Activated CD4-positive, alpha-beta T cell treated with anti-CD3 and anti-CD28 coated beads, Interleukin-2, amount 10 ng/mL, durations not matched to agents 7 days and 5 days (primary cell): ENCODE measurements at places on chromosomes 12 and 14. TPM values are rescaled to one million over a fixed set of nuclear protein-coding genes. Genes with fewer than 3 reads are reported as not detected.

DNA sequence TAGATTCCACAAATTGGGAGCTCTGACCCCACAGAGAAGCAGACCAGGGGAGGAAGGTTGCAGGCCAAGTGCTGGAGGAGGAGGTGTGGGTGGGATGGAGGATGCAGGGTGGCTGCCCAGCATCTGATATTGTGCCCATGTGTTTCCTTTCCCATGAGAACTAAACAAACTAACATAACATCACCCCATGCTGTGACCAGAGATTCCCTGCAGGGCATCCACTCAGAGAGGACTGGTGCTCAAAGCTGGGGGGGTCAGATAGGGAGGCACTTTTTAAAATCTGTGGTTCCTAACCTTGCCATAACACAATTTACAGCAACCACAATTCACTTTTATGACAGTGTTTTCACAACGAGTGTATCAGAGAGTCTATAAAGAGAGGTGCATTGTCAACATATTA lies 1277.6 kb downstream of the AACS start:
- H3K27ac ChIP-seq, result no peak overlapping the region
- H3K4me3 ChIP-seq, result no peak overlapping the region
- H3K27me3 ChIP-seq, result no peaks in the 10 kb centered on the region
- H3K4me1 ChIP-seq, result no peaks in the 10 kb centered on the region
- DNase-seq, result no peak

GRCh38 chr12:96103067-96103644 lies 67.8 kb upstream of the LTA4H start:
- DNase-seq, result no peak
- peaks cover 48% of the 10 kb centered on the region for H3K4me1 ChIP-seq
- H3K4me3 ChIP-seq, result no peak overlapping the region
- no peaks in the 10 kb centered on the region for H3K27me3 ChIP-seq

GRCh38 chr14:61836184-61836583 lies 74.0 kb downstream of the SNAPC1 start:
- H3K4me3 ChIP-seq, result no peak overlapping the region
- no peaks in the 10 kb centered on the region for H3K36me3 ChIP-seq
- DNase-seq, result no peak

- no peak for DNase-seq
- no peaks in the 10 kb centered on the region for H3K27me3 ChIP-seq
- H3K4me1 ChIP-seq, result peaks cover 8% of the 10 kb centered on the region
- H3K4me3 ChIP-seq, result no peak overlapping the region
Observed at GRCh38 chr14:71384007-71384845, 477.0 kb downstream of the PCNX1 start.

DNA sequence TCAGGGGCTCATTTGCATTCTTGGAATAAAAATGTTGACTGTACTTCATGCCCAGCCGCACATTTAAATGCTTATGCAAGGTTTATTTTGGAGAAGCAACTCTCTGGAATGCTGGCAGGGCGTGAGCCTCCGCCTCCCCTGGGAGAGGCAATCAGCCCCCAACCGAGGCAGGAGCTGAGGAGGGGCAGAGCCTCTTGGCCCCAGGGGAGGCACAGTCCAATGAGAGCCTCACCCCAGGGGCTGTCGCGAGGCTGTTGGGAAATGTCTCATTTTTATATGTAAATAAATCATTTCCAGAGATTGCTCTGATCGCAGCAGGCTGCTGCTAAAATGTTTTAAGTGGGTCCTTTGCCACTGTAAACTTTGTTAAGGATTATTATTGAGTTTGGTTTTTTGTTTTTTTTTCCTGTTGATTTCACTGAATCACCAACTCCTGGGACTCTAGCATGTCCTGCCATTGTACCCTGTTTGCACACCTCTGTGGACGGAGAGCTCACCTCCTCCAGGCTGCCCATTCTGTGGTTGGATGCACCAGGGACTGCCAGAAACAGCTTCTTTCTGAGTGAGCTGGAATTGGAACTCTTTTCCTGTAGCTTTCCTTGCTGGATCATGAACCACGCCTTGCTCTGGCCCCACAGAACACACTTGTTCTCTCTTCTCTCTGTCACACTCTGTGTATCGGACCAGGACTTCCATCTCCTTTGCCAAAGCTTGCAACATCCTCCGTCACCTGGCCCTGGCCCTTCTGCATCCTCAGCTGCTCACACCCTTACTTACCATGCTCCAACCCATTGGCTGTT lies 46.9 kb upstream of the FAM181A start:
- H3K27ac ChIP-seq, result no peak overlapping the region
- peaks cover 10% of the 10 kb centered on the region for H3K27me3 ChIP-seq

DNA sequence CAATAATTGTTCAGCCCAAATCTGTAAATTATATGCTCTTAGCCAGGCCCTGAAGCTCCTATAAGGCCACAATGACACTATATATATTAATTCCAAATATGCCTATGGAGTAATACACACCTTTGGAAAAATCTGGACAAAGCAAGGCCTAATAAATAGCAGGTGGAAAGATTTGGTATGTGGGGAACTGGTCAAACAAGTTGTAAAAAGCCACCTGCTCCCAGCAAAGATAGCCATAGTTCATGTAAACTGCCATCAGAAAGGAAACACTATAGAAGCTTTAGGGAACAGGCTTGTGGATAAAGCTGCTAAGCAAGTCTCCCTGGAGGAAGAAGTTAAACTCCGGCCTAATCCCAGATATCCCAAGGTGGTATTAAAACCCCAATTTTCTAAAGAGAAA lies 29.7 kb downstream of the PRMT8 start:
- no peaks in the 10 kb centered on the region for H3K4me1 ChIP-seq
- no peak overlapping the region for H3K4me3 ChIP-seq
- H3K36me3 ChIP-seq, result no peaks in the 10 kb centered on the region

GRCh38 chr12:51895378-51896135 lies 7.7 kb downstream of the ANKRD33 start:
- no peak overlapping the region for H3K4me3 ChIP-seq
- H3K36me3 ChIP-seq, result no peaks in the 10 kb centered on the region
- no peaks in the 10 kb centered on the region for H3K4me1 ChIP-seq
- peaks cover 6% of the 10 kb centered on the region for H3K27me3 ChIP-seq
- H3K27ac ChIP-seq, result no peak overlapping the region

GRCh38 chr14:94171208-94171607 lies 2.9 kb upstream of the PPP4R4 start:
- H3K27me3 ChIP-seq, result peaks cover 48% of the 10 kb centered on the region
- H3K27ac ChIP-seq, result no peak overlapping the region
- H3K4me3 ChIP-seq, result no peak overlapping the region
- H3K4me1 ChIP-seq, result peaks cover 22% of the 10 kb centered on the region
- DNase-seq, result no peak
- H3K36me3 ChIP-seq, result no peaks in the 10 kb centered on the region

GRCh38 chr12:25755136-25755970 lies 202.3 kb upstream of the LMNTD1 start:
- DNase-seq, result no peak
- no peaks in the 10 kb centered on the region for H3K4me1 ChIP-seq
- H3K4me3 ChIP-seq, result no peak overlapping the region
- no peaks in the 10 kb centered on the region for H3K36me3 ChIP-seq
- no peak overlapping the region for H3K27ac ChIP-seq
- H3K27me3 ChIP-seq, result no peaks in the 10 kb centered on the region

DNA sequence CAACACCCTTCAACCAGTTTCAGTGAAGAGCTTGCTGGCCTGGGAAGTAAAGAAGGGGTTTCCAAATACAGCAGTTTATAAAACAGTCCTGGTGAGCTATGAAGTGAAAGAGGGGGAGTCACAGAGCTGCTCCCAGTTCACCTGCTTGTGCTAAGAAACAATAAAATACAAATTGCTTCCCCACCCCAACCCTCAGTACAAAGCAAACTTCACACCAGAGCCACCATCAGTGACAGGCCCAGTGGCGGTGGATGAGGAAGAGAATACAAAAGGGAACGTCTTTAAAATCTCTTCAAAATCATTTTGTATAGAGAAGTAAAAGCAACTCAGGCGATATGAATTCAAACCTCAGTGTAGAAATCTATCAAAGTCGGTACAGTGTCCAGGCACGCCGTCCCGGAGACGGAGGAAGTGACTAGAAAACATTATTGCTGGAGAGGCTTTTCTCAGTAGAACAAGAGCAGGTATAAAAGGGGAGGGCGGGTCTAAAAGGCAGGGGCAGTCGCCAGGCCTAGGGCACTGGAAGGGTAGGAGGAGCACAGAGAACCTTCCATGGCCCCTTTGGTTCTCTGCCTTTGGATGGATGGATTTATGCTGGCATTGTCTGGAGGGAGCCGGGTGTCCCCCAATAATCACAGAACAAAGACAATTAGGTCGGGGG lies 10.5 kb upstream of the RPLP0 start:
- peak overlapping the region; percentile 11 for H3K27ac ChIP-seq
- no peaks in the 10 kb centered on the region for H3K4me1 ChIP-seq
- peaks cover 37% of the 10 kb centered on the region for H3K36me3 ChIP-seq
- H3K27me3 ChIP-seq, result no peaks in the 10 kb centered on the region
- H3K4me3 ChIP-seq, result no peak overlapping the region

DNA sequence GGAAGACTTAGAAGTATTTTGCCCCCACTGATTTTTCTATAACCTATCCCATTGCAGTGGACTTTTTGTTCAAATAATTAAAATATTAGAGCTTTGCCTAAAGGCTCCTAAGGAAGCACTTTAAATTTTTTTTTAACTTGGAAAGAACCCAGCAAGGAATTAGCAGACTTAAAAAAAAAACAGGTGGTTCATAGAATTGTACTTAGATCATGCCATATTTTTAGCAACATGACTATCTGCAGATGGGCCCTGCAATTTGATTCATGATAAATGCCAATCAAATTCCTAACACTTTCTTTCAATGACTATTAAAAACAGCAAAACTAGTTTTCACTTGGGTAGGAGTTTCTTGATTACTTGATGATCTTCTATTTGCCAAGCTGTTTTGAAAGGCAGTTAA lies 11.5 kb downstream of the ADAMTS20 start:
- H3K4me3 ChIP-seq, result no peak overlapping the region
- H3K36me3 ChIP-seq, result no peaks in the 10 kb centered on the region
- no peaks in the 10 kb centered on the region for H3K4me1 ChIP-seq
- H3K27ac ChIP-seq, result no peak overlapping the region
- DNase-seq, result no peak

DNA sequence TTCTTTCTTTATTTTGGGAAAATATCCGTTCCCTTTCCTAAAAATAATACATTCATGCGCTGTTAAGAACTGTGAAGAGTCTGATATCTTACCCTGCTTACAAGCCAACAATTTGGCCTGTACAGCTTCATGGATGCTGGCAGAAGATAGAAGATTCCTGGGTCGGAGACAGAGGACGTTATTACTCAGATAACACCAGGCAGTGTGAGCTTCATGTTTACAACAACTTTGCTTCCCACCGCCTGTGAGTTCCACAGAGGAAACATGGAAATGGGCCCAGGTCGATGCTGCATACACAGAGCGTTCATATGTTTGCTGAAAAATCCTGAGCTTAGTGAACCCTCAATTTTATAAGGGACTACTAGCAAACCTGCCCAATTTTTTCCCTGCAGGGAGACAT lies 705.6 kb upstream of the SEL1L start:
- no peak overlapping the region for H3K4me3 ChIP-seq
- no peak for DNase-seq
- H3K27me3 ChIP-seq, result no peaks in the 10 kb centered on the region
- H3K27ac ChIP-seq, result no peak overlapping the region
- H3K4me1 ChIP-seq, result no peaks in the 10 kb centered on the region
- H3K36me3 ChIP-seq, result no peaks in the 10 kb centered on the region

The TMEM253 gene
- total RNA-seq, result not detected

DNA sequence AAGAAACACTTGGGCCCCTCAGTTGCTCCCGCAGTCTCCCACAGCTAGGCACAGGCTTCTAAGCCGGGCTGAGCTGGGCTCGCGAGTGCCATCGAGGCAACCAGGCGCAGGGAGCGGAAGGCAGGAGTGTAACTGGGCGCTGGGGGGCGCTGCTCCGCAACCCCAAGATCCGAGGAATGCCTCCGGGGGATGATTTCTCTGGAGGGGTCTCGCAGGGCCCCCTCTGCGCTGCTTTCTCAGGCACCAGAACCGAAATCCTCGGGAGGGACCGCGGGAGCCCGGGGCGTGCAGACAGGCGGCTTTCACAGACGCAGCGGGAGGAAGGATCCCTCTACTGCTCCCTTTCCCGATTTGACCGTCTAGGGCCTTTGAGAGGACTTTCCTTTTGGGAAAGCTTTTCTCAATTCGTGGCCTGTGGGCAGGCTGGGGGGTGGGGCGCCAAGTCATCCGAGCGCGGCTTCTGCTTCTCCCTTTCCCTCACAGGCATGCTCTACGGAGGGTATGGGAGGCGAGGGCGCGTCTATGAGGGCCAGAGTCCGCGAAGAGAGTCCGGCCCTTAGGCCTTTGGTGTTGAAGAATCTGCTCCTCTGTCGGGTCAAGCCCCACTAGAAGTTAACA lies 4.3 kb upstream of the NKX2-1 start:
- peaks cover 5% of the 10 kb centered on the region for H3K4me1 ChIP-seq
- H3K27me3 ChIP-seq, result peaks cover 81% of the 10 kb centered on the region
- peaks cover 3% of the 10 kb centered on the region for H3K36me3 ChIP-seq
- no peak overlapping the region for H3K4me3 ChIP-seq

The CACNA1C gene
- total RNA-seq, result 0.15 TPM

The C14orf180 gene
- total RNA-seq, result not detected

The LRP1-AS gene
- total RNA-seq, result not detected

DNA sequence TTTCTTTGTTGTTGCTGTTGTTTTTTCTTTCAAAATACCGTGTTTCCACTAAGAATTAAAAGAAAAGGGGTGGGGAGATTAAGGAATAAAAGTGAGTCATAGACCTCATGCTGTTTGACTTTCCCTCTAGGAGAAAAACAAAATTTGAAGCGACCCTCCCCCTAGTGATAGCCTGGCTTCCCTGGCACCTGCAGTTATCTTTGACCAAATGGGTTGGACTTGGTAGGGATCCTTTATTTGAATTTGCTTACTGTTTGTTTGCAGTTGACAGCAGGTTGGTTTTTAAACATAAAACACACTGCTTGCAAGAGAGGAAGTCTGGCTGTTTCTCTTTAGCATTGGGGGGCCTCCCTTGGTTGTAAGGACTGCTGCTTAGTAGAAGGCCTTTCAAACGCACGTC lies 14.0 kb downstream of the OTX2 start:
- peaks cover 5% of the 10 kb centered on the region for H3K36me3 ChIP-seq

GRCh38 chr14:49865431-49865859 lies 12.9 kb upstream of the NEMF start:
- H3K4me3 ChIP-seq, result no peak overlapping the region
- peak; percentile 85 for DNase-seq
- H3K27ac ChIP-seq, result no peak overlapping the region
- no peaks in the 10 kb centered on the region for H3K36me3 ChIP-seq
- peaks cover 33% of the 10 kb centered on the region for H3K4me1 ChIP-seq

- peaks cover 24% of the 10 kb centered on the region for H3K4me1 ChIP-seq
- peaks cover 5% of the 10 kb centered on the region for H3K36me3 ChIP-seq
- no peak overlapping the region for H3K4me3 ChIP-seq
- no peak overlapping the region for H3K27ac ChIP-seq
Observed at GRCh38 chr14:92099802-92100201, 6.6 kb downstream of the ATXN3 start.
